ENCODE measurements at places on chromosomes 7 and 10.

DNA sequence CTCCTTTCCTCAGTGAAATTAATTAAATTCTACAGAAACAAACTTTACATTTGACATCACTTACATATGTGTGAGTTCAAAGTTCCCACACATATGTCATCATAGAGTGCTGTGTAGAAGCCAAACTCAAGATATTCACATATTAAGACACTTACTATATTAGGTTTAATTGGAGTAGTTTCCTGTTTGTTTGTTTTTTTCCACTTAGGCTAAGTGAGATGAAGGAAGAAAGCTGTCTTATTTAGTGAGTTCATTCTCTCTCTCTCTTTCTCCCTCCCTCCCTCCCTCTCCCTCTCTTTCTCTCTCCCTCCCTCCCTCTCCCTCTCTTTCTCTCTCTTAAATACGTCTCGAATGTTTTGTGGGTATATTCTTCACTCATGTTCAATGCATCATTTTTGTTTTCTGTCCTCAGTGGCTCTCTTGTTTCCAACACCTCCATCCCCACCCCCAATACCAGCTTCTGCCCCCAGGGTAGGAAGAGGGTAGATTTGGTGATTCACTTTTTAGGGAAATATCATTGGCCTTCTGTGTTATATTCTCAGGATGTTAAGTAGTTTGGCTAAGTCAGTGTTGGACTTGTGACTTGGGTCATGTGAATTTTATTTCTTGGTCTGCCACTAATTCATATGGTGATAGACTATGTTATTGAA lies 262.0 kb downstream of the FRMD4A start:
- no peak for DNase-seq

DNA sequence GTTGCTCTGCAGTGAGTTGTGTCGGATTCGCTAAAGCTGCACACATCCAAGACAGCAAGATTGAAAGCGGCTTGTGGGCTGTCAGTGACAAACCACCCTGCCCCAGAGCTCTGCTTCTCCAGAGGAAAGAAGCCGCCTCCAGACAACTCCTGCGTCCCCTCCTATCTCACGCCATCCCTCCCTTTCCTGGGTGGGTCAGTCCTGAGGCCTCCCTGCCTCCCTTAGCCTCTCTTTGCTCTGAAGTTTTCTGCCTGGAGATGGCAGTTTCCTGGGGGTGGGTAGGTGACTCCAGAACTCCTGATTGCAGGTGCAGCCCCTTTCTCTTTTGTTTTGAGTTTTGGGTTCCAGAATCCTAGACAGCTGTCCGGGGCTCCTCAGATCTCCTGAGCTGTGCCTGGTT lies 78.7 kb downstream of the EMX2 start:
- DNase-seq, result no peak

GRCh38 chr7:139271718-139272628 lies 40.9 kb downstream of the UBN2 start:
- no peak for DNase-seq

DNA sequence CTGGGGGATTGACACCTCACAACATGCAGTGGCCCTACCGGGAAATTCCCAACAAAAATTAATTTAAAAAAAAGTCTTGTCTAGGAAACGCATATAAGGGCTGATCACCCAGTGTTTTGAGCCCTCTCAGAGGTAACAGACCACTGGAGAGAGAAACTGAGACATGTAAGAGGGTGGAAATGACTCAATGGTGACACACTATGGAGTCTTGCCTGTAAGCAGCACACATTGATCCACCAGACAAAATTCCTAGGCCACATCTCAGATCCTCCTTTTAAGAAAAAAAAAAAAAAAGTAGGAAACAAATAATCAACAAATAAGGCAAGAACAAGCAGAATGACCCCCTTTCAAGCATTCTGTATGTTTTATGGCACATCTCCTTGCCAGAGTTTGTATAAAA lies 296.2 kb downstream of the MAGI2 start:
- no peak for DNase-seq

DNA sequence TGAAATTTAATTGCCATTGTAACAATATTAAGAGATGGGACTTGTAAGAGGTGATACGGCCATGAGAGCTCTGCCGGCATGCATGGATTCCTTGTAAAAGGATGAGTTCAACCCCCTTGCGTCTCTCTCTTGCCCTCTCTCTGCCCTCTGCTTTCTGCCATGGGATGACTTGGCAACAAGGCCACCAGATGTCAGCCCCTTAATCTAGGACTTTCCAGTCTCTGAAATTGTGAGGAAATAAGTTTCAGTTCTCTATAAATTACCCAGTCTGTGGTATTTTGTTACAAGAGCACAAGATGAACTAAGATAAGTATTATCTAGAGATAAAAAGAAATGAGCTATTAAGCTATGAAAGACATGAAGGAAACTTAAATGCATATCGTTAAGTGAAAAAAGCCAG lies 145.7 kb upstream of the AHR start:
- no peak for DNase-seq

DNA sequence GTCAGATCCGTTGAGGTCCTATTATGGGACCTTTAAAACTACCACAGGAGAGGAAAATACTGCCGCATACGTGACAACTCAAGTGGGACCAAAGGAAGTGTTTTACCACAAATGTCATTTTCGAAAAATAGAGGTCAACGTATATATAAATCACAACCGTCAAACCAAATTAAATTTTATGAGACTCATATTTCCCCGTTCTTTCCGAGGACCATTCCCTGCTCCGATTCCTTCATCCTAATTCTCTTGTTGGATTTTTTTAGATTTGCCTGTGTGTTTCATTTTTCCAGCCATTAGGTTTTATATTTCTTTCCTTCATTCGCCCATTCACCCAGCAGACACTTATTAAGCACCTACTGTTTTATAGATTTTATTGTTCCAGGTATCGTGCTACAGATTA lies 583.9 kb upstream of the FOXK1 start:
- no peak for DNase-seq

DNA sequence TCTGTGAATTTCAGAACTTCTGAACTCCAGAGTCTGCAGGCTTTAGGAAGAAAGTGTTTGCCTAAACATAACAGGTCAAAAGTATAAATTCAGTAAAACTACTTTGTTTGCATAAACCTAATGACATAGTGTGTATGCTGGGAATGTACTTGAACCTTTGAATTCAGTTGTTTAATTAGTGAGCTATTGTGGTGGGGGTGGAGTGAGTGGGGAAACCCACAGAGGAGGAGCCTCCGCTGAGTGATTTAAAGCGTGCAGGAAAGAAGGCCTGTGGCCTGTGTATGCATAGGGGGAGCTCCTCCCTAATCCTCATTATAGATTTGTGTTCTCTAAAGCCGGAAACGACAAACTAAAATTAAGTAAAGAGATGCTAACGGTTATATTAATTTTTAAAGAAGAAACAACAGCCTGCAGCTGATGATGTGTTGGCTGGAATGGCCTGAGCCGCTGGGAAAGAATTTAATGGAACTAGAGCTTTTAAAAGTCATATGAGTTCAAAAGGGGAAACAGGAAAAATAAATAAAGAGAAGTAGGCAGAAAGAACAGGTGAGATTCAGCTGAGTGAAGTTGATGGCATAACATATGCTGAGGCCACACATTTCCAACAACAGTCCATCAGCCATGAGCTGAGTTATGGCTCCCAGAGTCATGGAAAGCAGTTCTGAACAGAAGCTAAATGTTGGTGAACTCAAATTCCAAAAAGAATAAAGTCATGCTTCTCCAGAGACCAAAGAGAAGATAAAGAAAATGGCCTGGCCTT lies 595.0 kb downstream of the GRM8 start:
- no peak for DNase-seq

GRCh38 chr10:15486404-15486803 lies 115.3 kb upstream of the FAM171A1 start:
- no peak for DNase-seq

- no peak for DNase-seq
These were observed 226.6 kb upstream of the RHOBTB1 start for GRCh38 chr10:61170594-61170993.

DNA sequence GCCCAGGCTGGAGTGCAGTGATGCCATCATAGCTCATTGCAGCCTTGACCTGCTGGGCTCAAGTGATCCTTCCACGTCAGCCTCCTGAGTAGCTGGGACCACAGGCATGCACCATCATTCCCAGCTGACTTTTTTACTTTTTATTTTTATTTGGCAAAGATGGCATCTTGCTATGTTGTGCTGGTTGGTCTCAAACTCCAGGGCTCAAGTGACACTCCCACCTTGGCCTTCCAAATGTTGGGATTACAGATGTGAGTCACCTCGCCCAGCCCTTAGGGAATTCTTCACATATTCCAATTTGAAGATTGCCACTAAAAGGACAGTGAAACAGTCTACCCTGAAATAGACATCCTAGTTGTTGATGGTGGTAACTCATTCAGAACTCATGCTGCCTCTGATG lies 27.7 kb downstream of the SUGCT start:
- no peak for DNase-seq

GRCh38 chr7:78862411-78862900 lies 591.0 kb downstream of the MAGI2 start:
- DNase-seq, result no peak

DNA sequence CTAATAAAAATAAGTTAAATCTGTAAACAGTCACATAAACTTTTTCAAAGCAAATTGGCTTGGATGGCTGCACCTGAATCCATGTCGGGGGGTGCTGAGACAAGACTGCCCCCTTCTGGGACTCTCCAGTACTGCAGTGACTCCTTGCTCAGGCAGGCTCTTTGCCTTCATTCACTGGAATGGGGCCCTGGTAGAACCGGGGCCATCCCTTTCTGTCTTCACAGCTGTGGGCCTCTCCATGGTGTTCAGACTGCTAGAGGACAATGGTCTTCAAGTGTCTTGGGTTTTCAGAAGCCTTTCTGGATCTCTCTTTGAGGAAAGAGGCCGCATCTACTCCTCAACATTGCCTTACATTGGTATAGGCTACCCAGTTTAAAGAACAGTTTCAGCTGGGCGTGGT lies 16.1 kb upstream of the IMPDH1 start:
- peak; percentile 66 for DNase-seq

DNA sequence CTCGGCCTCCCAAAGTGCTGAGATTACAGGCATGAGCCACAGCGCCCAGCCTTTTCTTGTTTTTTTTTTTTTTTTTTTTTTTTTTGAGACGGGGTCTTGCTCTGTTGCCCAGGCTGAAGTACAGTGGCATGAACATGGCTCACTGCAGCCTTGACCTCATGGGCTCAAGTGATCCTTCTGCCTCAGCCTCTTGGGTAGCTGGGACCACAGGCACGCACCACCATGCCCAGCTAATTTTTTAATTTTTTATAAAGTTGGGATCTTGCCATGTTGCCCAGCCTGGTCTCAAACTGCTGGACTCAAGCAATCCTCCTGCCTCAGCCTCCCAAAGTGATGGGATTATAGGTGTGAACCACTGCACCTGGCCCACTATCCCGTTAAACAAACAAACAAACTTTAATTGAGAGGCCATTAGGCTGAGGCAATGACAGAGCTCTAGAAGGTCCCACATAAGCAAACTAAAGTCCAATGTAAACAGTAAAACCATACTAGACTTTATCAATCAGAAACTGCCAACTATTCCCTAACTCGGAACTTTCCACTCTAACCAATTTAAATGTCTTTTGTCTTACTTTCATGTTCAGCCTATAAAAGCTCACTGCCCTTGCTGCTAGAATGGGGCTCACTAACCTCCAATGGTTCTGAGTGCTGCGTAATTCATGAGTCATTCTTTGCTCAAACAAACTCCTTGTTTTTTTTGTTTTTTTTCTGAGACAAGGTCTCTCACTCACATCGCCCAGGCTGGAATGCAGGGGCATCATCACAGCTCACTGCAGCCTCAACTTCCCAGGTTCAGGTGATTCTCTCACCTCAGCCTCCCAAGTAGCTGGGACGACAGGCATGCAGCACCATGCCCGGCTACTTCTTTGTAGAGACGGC lies 1.9 kb downstream of the DHX32 start:
- no peak for DNase-seq

GRCh38 chr7:44311561-44312495 lies 13.6 kb downstream of the CAMK2B start:
- DNase-seq, result no peak
